ENCODE measurements at places on chromosomes 5 and 9. TPM values are rescaled to one million over a fixed set of nuclear protein-coding genes. Genes with fewer than 3 reads are reported as not detected.

GRCh38 chr5:88867638-88868037, 15.3 kb downstream of the MEF2C start:
- no peak for DNase-seq

Gene AJM1
- 2.4 TPM for polyA plus RNA-seq

- no peak for DNase-seq
Measured at GRCh38 chr5:133474851-133475590, 137.3 kb downstream of the FSTL4 start.

DNA sequence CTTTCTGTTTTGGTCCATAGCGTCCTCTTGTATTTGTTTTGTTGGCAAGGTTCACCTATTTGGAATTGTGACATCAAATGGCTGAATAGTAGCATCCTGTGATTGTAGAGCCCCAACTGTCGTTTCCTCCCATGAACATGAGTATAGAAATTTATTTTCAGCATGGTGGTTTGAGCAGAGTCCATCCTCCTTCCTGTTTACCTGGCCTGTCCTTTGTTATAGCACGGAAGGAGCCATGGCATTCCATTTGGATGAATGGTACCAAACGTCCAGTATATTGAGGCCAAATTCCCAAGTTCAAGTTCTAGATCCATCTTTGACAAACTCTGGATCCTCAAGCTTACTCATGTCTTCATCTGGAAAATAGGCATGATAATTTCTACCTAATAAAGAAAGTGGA, 16.8 kb downstream of the RASGRF2 start:
- no peak for DNase-seq

Gene PHF24
- 0.09 TPM for polyA plus RNA-seq

GRCh38 chr5:10364186-10364689, 10.7 kb downstream of the MARCHF6 start:
- no peak for DNase-seq

- DNase-seq: no peak
Measured at GRCh38 chr5:113489299-113489698, 1.0 kb upstream of the MCC start.
